ENCODE measurements at places on chromosomes 7 and 10. TPM values are rescaled to one million over a fixed set of nuclear protein-coding genes. Genes with fewer than 3 reads are reported as not detected.

The INMT gene
- total RNA-seq: 51.8 TPM

The ACHE gene
- total RNA-seq: 7.8 TPM

The FGFR2 gene
- 4.4 TPM for total RNA-seq

The STEAP2 gene
- 18.7 TPM for total RNA-seq

The BICC1 gene
- total RNA-seq: 9.3 TPM

The STEAP1 gene
- total RNA-seq: 2.1 TPM

The HTR5A gene
- not detected for total RNA-seq

The HGF gene
- total RNA-seq: 11.7 TPM

The FAM237B gene
- not detected for total RNA-seq

The IL6 gene
- total RNA-seq: 37.3 TPM

GRCh38 chr7:80187279-80187678 lies 52.6 kb downstream of the GNAI1 start:
- DNase-seq: no peak

GRCh38 chr10:116014871-116015582 lies 258.0 kb downstream of the GFRA1 start:
- DNase-seq: no peak

- no peak for DNase-seq
Observed at GRCh38 chr10:91591797-91592174, 41.1 kb downstream of the PPP1R3C start.

- peak; percentile 89 for DNase-seq
Observed at GRCh38 chr10:95513941-95514392, 47.2 kb downstream of the SORBS1 start.

- no peak for DNase-seq
Observed at GRCh38 chr7:30157204-30157603, 22.4 kb downstream of the MTURN start.

- no peak for DNase-seq
Observed at GRCh38 chr10:69760072-69760471, 41.6 kb upstream of the COL13A1 start.

GRCh38 chr10:67107670-67108069 lies 181.8 kb downstream of the LRRTM3 start:
- no peak for DNase-seq

DNA sequence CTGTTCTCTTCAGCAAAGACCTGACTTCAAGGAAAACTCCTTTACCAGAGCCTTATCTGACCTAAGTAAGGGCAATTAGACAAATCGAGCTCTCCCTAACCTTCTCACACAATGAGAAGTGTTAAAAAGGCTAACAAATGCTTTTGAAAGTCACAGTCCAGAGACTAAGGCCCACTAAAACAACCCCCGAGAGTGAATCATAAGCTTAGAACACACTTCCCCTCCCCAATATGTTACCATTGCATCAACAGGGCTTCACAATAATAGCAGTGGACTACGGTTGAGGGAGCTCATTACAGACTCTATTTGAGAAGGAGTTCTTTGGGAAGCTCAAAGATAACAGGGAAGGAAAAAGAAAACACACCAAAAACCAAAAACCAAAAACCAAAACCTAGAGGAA lies 28.6 kb upstream of the ZEB1 start:
- DNase-seq: no peak

GRCh38 chr7:45176091-45176490 lies 18.5 kb downstream of the RAMP3 start:
- DNase-seq: peak; percentile 35

DNA sequence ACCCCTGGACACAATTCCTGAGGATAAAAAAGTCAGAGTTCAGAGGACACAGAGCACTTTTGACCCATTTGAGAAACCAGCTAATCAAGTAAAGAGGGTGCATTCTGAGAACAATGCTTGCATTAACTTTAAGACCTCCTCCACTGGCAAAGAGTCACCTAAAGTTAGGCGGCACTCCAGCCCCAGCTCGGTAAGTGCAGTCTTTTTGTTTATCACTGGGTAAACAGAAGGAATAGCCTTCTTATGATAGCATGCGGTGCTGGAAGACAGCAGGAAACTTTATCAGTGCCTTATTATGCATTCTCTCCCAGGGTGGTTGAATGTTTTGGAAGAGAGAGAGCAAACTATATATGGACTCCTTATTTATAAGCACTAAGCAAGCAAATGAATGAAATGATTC lies 130.5 kb downstream of the CDK14 start:
- DNase-seq: no peak

DNA sequence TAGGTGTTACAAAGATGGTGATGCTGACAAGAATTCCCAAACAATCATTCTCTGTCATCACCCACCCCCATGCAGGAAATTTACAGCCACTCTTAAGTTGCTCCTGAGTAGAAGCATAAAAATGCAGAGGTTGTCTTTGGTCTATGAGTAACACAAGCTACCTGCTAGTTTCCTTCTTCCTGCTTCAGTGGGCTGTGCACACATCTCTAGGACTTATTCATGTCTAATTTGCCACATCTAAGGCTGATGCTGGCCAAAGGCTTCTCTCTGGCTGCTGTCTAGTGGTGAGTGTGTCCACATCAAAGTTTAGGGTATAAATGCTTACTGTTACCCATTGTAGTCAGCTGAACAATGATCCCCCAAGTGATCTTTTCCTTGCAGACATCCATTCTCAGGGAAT lies 662.5 kb downstream of the TYW1 start:
- DNase-seq: no peak

GRCh38 chr7:157840914-157841772 lies 504.3 kb downstream of the DNAJB6 start:
- no peak for DNase-seq

DNA sequence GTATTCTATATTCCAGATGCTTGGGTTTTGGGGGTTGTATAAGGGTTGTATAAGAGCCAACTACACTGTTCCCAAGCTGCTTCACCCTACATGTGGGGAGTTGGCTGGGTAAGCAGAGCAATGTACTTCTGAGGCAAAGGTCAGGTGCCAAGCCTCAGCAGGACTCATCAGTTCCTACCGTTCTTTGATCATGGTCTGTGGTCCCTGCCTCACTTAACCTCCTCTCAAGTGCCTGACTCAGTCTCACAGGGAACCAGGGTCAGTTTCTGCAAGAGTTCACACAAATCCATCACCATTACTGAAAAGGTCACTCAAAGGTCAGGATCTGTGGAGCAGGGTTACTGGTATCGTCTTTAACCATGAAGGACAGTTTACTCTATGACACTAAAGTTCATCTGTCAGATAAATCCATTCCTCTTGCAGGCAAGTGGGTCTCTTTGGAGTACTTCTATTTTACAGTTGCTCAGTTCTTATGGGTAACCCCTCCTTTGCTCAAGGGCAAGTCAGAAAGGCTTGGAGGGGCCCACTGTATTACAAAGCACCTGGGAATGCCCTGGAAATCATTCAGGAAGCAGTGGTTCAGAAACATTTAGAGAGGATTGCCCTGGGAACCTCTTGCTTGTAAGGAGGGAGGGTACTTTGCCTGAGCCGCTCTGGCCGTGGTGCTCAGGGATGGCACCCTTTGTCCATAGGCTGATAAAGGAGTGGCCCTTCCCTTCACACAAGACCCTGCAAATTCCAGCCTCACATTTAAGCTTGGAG lies 184.3 kb upstream of the CDCA7L start:
- no peak for DNase-seq

GRCh38 chr10:96712662-96713271 lies 7.5 kb downstream of the PIK3AP1 start:
- DNase-seq: no peak

- no peak for DNase-seq
Observed at GRCh38 chr10:3781468-3782145, 3.4 kb downstream of the KLF6 start.

DNA sequence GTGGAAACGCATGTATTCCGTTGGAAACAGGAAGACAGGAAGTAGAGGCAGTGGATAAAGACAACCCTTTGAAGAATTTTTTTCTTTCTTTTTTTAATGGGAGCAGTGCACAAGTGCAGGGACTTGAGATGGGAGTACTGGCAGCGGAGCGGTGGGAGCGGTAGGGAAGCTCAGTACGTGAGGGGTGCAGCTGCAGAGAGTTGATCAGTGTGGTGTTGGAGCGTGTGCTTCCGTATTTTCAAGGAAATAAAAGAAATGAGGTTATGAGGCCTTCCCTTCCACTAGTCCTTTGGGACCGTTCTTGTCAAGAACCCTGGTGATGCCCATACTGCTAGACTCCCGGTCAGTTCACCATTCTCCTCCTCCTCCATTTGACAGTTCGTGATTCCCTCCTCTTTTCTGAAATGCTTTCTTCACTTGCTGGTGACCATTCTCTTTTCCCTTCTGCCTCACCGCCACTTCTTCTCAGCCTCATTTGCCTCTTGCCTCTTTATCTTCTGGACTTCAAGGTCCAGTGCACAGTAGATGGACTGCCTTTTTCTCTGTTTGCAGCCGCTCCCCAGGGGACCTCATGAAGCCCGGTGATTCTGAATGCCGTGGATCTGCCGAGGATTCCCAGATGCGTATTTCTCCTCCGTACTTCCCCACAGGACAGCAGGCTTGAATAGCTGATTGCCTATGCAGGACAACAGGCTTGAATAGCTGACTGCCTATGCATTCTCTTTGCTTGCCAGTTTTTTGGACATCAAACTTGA lies 39.1 kb upstream of the TMEM236 start:
- no peak for DNase-seq

- DNase-seq: peak; percentile 1
Observed at GRCh38 chr7:1695800-1696454, 25.9 kb downstream of the ELFN1 start.

DNA sequence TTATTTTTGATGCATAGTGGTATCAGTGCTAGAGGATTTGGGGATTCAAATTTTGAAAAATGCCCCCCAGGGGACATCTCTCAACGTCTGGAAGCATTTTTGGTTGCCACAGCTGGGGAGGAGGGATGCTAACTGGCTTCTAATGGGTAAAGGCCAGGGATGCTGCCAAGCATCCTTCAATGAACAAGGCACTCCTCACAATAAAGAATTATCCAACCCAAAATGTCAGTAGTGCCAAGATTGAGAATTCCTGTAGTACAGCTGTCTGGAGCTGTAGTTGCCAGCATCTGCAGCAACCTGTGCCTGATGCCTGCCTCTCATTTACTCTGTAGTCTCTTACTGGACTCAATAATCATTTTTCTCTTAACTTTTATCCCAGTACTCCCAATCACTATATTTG lies 53.5 kb downstream of the SEPTIN7 start:
- no peak for DNase-seq

GRCh38 chr10:78752708-78753107 lies 316.1 kb upstream of the ZMIZ1 start:
- DNase-seq: no peak

GRCh38 chr10:98194633-98195032 lies 60.2 kb downstream of the R3HCC1L start:
- DNase-seq: no peak

GRCh38 chr7:23184709-23185359 lies 3.0 kb downstream of the NUP42 start:
- DNase-seq: no peak

- DNase-seq: no peak
Observed at GRCh38 chr7:36742911-36743775, 18.8 kb upstream of the AOAH start.

DNA sequence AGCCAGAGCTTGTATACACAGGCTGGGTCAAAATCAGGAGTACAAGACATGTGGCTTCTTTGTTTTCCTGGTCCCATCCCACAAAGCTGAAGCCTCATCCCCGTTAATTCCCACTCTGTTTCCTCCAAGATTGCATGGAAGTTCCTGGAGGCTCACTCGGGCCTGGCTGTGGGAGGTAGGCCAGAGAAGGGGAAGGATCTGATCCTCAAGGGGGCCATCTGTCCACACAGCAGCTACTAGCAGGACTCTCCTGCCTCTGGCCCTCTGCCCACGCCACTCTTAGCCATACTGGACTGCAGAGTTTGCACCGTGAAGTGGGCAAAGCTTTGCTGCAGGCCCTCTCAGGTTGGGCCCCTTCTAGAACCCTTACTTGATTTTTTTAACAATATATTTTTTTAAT lies 160.6 kb downstream of the FGFR2 start:
- DNase-seq: no peak

GRCh38 chr7:142371586-142372377 lies 113.9 kb upstream of the PRSS58 start:
- DNase-seq: no peak

DNA sequence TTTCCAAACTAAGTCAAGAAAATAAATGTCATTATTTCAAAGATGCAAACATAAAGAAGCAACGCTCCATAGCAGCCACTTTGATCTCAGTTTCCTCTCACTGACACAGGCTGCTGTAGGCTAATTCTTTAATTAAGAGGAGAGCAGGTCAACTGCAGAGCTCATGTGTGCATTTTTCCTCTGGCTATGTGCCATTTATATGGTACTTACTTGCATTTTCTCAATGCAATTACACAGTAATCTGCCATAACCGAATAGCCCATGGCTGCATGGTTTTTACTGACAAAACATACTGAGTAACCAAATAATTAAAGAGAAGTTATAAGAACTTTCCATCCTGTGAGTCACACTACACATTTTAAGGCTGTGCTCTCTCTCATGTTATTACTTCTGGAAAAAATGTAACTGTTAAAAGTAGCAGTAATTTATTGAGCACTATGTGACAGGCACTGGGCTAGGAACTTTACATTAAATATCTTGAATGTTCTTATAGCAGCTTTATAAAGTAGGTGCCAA lies 122.0 kb downstream of the ELAPOR2 start:
- no peak for DNase-seq

DNA sequence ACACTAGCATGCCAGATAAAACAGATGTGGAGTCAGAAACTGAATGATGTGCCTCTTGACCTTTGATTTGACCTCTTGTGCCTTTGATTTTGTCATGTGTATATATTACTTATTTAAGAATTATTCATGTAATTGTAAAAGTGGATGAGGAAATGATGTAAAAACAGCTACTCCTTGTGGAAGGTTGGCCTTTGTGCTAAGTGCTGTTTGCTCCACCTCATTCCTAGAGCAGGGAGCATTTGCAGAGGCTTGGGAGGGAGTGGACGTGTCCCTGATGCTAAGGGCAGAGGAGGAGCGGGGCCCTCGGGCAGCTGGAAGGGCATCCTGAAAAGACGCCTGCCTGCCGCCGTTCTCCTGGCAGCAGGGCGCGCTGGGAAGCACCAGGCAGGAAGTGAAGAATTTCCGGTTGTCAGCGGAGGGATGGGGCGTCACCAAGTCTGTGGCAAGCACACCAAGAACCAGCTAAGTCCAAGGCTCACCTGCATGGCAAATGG lies 197.6 kb upstream of the ZNF32 start:
- peak; percentile 80 for DNase-seq

DNA sequence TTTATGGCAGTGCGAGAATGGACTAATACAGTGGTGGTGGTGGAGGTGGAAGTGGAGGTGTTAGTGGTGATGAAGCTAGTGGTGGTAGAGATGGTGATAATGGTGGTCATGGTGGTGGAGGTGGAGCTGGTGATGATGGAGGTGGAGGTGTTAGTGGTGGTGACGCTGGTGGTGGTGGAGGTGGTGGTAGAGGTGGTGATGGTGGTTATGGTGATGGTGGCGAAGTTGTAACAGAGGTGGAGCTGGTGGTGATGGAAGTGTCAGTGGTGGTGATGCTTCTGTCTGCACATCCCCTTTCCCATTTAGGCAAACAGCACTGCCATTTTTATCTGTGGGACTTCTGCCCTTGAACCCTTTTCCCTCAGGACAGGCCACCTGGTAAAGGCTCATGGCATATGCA lies 7.4 kb upstream of the PTPRN2 start:
- DNase-seq: no peak
